Left ventricle myocardium inferior (tissue), 1 donor: ENCODE measurements at places on chromosomes 3 and 15. TPM values are rescaled to one million over a fixed set of nuclear protein-coding genes. Genes with fewer than 3 reads are reported as not detected.

GRCh38 chr3:13002398-13003124 lies 70.7 kb downstream of the IQSEC1 start:
- no peak for DNase-seq

Gene KLF15
- total RNA-seq: 44.6 TPM

DNA sequence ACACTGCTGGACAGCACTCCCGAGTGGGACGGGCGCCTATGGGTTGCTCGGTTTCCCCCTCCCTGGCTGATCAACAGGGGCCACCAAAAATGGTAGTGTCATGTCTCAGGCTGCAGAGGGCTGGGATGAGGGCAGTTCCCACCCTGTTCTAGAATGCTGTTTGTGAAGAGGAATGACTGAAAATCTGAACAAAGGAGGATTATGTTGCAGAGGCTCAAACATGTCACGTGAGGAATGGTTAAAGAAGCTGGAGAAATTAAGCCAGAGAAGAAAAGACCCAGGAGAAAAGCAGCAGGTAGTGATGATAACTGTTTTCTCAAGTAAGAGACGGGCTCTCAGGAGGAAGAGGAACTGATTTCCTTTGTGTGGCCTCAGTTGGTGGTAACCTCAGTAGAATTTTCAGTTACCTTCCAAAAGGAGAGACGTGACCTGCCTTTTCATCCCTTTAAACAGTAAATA lies 10.4 kb downstream of the SPG21 start:
- DNase-seq: no peak

GRCh38 chr3:187210545-187211327 lies 13.4 kb downstream of the RTP1 start:
- DNase-seq: no peak

GRCh38 chr15:70791259-70791658 lies 27.9 kb upstream of the UACA start:
- DNase-seq: no peak

- no peak for DNase-seq
Measured at GRCh38 chr15:75179746-75180140, 21.9 kb upstream of the C15orf39 start.

- no peak for DNase-seq
Measured at GRCh38 chr15:73887481-73887880, 14.1 kb downstream of the TBC1D21 start.

- DNase-seq: no peak
Measured at GRCh38 chr3:11434563-11435096, 162.4 kb downstream of the ATG7 start.

DNA sequence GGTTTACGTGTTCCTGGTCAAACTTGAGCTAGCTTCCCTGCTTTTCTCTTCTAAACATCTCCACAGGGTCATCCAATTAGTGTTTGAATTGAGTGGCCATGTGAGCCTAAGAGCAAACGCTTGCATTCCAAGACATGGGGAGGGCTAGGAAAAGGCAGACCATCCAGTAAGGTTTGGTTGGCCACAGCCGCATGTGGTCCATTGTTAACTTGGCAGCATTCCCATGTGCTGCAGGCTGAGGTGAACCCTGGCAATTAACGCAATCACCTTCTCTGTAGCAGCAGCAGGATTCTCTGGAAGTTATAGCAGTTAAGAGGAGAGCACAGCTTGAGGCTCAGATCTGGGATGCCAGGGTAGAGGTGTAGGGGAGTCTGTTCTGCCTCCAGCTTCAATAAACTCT lies 502.2 kb upstream of the LMCD1 start:
- no peak for DNase-seq

DNA sequence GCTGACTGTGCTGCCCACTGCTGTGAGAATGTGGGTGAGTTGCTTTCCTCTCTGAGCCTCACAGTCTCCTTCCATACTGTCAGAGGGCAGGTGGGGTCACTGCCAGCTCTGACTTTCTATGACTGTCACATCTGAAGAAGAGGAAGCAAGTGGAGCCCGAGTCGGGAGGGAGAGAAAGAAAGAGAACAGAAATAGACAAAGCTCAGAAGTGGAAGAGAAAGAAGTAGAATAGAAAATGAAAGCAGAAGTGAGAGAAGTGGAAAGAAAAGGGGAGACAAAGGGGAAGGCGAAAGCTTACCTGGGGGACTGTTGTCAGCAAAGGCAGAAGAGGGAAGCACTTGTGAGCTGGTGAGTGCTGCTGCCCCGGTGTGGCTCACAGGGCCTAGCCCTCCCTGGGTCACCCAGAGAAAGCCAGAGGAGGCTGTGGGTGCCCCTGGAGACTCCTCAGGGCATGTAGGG lies 57.9 kb downstream of the EPHB1 start:
- DNase-seq: no peak

DNA sequence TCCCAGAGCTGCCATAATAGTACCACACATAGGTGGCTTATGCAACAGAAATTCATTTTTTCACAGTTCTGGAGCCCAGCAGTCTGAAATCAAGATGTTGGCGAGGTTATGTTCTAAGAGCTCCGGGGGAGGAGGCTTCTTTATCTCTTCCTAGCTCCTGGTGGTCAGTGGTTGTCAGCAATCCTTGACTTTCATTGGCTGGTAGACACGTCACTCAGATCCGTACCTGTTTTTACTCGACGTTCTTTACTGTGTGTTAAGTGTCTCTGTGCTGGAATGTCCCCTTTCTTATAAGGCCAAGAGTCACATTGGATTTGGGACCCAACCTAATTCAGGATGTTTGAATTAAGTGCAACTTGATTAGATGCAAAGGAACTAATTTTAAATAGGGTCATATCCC lies 218.5 kb upstream of the CNTN3 start:
- DNase-seq: no peak

GRCh38 chr3:150920236-150920635 lies 15.0 kb upstream of the MINDY4B start:
- DNase-seq: no peak

DNA sequence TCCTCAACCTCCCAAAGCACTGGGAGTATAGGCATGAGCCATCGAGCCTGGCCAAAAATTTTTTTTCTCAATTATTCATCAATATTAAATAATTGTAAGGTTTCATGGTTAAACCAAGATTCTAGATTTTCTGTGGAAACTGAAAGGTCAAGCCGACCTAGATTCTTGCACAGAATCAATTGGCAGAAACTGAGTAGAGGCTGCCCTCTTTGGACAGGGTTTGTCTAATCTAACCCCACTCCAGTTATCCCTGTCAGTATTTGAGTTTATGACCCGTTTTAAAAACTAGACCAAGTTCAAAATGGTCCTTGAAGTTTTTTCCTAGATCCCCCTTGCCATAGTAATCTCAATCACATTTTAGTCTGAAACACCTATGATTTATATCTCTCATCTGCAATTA lies 8.6 kb upstream of the ADAM10 start:
- DNase-seq: no peak

- no peak for DNase-seq
Measured at GRCh38 chr15:51024735-51025453, 69.8 kb downstream of the TNFAIP8L3 start.

DNA sequence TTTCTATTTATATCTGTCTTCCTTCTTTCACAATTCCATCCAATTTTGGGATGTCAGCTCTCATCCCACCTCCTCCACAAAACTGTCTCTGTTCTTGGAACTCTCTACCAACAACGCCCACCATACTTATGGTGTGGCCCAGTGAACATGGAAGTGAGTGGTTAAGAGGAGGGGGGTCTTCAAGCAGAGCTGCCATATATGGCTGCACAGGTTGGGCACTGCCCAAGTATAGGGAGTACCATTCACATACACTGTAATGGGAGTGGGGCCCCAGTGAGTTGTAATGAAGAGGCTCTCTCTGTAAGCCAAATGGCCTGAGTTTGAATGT lies 7.9 kb upstream of the CAMK1 start:
- no peak for DNase-seq

DNA sequence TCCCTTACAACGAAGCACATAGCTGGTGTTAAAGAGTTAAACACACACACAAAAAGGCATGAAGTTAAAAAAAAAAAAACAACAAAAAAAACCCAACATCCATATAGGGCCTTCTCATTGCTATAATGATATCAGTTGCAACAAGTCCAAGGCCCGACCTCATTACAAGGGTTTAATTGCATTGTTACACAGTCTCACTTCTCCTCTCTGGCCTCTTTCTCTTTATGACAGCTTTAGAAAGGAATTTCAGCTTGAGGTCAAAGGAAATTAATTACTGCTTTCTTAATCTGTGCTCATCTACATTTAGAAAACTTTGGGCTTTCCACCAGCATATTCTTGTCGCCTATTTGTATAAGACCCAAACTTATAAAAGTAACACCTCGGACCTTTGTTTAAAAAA lies 342.1 kb downstream of the NR2F2 start:
- DNase-seq: no peak

DNA sequence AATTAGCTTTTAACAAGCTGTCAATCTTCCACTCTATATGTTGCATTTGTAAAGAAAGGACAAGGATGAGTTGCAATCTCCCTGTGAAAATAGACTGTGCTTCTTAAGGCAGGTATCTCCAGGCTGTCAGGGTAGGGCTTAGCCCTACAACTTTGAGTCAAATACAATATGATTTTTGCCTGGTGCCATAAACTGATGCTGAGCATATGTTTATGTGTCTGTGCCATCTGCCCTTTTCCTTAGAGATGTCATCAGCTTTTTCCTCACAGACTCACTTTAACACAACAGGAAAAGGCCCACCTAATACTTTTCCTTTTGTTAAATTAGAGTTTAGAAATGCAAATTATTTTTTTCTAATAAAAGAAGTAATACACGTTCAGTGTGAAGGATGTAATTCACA lies 548.3 kb downstream of the NLGN1 start:
- no peak for DNase-seq

- no peak for DNase-seq
Measured at GRCh38 chr15:99662903-99663302, 70.3 kb downstream of the LYSMD4 start.
